ENCODE measurements at places on chromosomes 2 and 18.

- DNase-seq = no peak
Measured at GRCh38 chr2:111618978-111619902, 264.8 kb downstream of the ANAPC1 start.

GRCh38 chr2:81324046-81324445 lies 1019.5 kb upstream of the LRRTM1 start:
- DNase-seq = no peak

- no peak for DNase-seq
Measured at GRCh38 chr2:239168575-239168974, 232.2 kb downstream of the HDAC4 start.

GRCh38 chr2:73290049-73290839 lies 3.1 kb downstream of the EGR4 start:
- DNase-seq = no peak

DNA sequence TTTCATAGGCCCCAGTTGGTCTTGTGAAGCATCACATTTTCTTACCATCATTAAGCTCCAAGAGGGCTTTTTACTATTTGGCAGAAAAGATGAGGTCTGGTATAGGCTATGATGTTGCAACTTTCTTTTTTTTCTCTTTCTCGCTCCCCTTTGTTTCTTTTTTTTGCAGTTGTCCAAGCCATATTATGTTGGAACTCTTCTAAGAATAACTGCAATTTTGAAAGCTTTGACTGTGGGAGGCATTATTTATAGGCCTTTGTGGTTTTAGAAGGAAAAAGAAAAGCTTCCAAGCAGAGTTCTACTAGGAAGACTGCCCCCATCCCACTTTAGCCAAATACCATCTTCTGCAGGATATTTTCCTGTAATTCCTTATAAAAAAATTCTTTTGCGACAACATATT lies 571.6 kb downstream of the ARHGAP15 start:
- no peak for DNase-seq

GRCh38 chr2:204027091-204027490 lies 90.5 kb downstream of the ICOS start:
- no peak for DNase-seq

DNA sequence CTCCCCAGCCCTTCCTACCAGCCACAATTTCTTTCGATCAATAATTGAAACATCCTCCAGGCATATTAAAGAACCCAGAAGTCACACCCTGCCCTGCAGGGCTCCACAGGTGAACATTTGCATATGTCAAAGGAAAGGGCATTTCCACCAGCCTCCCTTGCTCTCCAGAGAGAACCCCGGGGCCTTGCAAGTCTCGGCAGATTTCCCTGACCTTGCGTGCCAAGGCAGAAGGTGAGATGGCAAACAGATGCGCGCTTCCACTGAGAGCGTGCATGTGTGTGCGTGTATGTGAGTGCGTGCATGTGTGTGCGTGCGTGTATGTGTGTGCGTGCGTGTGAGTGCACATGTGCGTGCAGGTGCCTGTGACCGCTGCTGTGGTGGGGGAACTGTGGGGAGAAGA lies 120.3 kb downstream of the INO80D start:
- no peak for DNase-seq

DNA sequence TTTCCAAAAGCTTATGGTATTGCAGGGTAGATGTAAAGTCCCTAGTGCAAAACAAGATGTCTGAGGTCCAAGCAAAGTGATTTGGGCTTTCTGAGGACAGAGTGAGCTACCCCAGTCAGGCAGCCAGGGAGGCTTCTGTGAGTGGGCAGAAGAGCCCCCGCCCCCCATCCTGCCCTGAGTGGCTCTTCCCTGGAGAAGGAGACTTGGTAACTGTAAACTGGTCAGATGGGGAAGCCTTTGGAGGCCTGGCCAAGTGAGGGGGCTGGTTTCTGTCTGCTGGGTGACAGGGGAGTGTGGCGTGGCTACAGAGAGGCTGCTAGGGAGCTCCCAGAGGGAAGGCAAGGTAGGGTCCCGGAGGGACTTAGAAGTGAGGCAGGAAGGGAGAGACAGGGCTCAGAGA lies 181.3 kb upstream of the HAAO start:
- DNase-seq = no peak

DNA sequence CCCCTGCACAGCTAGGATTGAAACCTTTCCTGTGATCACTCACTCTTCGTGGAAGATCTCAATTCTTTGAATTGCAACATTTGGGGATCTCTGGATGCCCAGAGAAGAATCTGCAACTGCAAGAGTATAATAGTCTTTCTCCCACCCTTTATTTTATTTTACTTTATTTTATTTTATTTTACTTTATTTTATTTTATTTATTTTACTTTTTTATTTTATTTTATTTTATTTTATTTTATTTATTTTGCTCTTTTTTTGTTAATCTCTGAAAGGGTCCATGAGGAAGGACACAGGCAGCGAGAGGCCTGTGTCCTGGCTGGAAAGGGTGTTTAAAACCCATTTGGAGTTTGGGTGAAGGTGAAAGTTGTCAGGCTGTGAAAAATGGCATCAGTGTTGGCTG lies 181.4 kb downstream of the TMEM182 start:
- no peak for DNase-seq

- DNase-seq = no peak
Measured at GRCh38 chr2:233051241-233052149, 8.6 kb upstream of the INPP5D start.

DNA sequence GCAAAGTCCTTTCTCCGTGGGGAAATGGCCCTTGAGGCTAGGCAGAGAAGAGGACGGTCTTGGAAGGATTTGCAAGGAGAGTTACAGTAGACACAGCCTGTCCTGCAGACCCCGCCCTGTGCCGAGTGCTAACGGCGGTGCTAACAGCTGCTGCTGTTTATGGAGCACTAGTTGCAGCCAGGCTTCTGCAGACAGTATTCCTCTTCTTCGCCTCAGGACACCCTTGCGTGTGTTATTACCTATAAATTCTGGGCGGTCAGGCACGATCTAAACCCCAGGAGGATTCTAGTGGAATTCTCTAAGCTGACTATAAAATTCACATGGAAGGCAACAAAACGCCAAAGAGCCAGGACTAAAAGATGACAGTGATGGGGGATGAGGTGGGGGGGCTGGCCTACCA lies 139.8 kb downstream of the GLI2 start:
- no peak for DNase-seq

GRCh38 chr18:35616664-35617423 lies 35.3 kb downstream of the GALNT1 start:
- no peak for DNase-seq

Measured in cortex of kidney (tissue), 1 donor.